ENCODE measurements at places on chromosomes 11 and 22.
A peak's percentile ranks its signal among the peaks of the same experiment; 100 is the strongest.

DNA sequence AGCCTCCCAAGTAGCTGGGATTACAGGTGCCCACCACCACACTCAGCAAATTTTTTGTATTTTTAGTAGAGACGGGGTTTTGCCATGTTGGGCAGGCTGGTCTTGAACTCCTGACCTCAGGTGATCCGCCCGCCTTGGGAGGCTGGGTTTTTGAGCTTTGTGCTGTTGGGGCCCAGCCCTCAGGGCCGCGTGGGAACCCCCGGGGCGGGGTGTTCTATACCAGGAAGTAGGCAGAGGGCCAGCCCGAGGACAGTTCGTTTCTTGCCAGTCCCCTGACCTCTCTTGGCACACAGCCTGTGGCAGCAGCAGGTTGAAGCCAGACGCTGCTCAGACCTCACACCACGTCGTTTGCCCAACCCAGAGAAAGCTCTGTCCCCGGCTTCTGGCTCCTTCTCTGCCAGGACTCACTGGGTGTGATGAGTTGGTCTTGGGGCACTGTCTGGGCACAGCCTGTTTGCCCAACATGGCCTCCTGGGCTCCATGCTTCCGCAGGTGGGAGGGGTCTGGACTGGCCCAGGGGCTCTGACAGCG, 24.9 kb upstream of the CHKA start:
- DNase-seq = no peak

DNA sequence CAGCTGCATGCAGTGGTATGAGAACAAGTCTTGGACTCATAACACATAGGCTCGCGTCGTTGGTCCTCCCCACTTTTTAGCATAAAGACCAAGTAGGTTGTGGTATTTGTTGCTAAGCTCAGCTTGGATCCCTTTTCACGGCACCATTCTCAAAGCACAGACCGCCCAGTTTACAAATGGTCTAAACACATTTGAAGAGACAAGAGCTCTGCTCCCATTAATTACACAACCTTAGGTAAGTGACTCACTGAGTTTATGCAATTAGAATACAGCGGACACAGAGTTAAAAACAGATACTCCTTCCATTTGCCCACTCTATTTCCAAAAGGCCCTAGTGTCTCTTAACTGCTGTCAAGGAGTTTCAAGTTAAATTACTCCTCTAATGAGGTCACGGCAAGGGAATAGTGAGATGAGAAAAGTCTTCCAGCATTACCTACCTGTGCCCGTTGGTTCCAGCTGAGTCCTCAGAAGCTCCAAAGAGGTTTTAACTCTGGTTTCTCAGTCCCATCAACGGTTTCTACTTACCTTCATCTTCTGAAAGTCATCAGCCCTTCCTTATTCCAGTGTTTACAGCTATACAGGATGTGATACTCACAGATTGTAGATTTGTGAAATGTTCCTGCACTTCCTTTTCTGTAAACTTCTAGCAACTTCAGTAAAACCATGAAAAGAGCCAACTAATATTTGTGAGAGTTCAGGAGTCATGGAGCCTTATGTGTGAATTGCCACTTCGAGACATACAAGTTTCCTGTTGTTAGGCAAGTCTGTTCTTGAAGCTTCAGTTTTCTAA, at the start of gene MS4A6A:
Gene MS4A6A (minus strand): TSS at position 543 of the 790 bp plus-strand sequence. CDS start 1,356 bp downstream, outside the sequence.
- no peak for DNase-seq

DNA sequence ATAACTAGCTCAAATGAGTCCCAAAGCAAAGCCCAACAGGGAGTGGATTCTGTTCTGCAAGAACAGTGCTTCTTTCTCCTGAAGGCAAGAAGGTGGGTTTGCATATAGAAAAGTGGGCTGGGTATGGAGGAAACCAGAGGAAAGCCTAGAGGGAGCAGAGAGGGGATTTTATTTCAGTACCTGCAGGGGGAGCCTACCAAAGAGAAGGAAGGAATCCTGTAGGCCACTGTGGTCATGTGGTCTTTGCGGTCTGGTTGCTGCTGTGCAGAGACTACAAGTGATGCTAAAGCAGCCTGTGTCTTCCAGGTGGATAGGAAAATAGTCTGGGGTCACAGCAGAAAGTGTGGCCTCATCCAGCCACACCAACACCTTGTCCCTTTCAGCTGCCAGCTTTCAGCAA, 33.2 kb upstream of the ZBTB16 start:
- peak; percentile 14 for DNase-seq

GRCh38 chr11:122478986-122479385, 176.5 kb upstream of the UBASH3B start:
- no peak for DNase-seq

DNA sequence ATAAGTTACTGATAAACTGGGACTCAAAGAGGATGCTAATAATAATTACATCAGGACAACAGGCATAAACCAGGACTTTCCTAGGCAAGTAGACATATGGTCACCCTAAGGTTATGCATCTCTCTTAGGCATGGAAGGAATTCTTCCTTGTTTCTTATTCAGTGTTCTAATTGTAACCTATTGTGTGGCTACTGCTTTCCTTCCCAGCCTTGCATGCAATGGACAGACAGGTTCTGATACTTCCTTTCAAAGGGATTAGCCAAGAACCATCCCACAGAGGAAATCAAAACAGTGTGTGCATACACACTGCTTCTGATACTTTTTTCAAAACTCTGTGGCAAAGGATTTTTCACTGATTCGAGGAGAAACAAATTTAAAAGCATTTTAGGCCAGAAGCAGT, 48.3 kb downstream of the RRAS2 start:
- DNase-seq = no peak

GRCh38 chr11:27438595-27438981, 34.0 kb downstream of the LGR4 start:
- DNase-seq = no peak

DNA sequence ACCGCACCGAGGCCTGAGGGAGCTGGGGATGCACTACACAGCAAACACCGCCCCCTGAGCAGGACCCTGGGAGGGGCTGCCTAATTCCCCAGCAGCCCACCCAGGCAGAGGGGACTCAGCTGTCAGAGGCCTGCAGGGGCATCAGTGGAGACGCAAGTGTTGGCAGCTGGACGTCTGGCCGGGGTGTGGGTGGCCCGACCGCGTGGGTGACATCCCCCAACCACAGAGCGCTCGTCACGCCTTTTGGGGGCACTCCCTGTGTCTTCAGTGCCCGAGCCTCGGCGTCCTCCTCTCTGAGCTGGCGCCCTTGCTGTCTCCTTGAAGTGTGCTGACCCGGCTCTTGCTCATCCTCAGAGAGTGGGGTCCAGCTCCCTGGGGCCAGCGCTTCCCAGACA, 150.2 kb downstream of the BRD1 start:
- DNase-seq = no peak

DNA sequence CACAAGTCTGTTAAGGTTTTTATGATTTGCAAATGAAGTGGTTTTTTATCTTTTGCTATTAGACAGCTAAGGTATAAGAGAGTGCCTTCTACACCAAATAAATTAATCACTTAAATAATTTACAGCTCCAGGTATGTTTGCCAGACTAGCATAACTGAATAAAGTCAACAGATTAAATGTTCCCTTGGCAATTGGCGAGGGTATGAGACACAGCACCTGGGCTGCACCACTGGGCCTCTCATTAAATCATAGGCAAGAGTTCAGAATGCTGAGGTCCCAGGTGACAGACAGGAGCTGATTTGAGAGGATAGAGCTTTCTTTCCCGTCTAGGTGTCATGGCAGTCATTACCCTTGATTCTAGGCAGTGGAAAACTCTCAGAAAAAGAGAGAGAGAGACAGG, 62.6 kb upstream of the WT1 start:
- DNase-seq = no peak

DNA sequence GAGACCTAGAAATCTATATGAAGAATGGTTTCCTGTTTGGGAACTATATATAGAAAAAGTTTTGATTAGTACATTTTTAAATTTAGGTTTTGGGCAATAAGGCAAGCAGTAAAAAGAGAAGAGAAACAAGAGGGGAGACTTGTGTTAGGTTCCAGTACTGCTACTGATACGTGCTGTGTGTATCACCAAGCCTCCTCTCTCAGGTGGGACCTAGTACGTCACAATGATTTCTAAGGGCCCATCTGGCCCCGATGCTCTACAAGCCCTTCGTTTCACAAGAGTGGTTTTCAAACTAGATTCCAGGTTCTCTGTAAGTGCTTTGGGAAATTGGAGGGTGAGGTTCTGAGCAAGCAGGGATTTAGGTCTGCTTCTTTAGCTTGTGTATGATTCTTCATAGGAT, 39.2 kb downstream of the USP35 start:
- no peak for DNase-seq

DNA sequence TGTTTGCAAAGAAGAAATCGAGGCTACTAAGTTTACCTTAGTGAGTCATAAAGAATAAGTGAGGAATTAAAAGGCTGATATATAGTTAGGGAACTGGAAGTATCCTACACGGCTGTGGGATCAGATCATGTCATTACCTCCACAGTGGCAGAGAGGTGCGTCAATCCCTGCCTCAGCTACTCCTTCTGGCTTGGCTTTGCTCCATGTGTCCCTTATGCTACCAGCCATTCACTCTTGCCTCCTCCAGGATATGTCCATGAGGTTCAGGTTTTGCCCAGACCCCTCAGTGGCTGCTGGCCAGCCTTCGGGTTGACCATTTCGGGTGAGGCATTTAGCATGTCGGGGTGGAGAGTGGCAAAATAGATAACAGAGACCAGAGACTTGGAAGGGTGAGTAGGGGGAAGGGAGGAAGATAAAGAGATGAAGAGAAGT, 153.4 kb downstream of the LDLRAD3 start:
- DNase-seq = no peak

- no peak for DNase-seq
These were observed 61.6 kb downstream of the C11orf65 start for GRCh38 chr11:108405706-108406105.

DNA sequence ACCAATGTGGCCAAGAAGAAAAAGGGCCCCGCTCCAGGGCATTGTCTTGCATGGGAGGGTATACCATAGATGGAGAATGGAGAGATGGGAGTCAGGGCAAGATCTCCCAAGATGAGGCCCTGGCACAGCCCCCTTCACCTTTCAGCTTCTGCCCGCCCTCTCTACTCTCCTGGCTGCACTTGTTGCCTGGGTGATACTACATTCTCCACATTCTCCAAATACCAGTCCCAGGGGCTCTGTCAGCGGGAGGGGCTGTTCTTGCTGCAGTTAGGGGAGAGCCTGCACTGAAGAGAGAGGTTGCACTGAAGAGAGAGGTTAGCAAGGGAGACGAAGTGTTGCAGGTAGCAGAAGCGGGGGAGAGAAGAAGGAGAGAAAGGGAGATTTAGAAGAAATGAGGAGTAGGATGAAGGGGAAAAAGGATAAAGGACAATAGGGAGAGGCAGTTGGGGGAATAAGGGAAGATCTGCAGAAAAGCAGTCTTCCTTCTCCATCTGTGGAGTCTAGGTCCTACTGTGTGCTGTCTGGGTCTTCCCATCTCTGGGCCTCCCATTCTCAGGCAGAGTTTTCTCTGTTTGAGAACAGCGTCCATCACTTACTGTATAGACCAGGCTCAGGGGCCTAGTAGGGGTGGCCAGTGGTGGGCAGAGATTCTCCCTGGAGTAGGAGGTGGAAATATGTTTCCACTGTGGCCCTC, 8.0 kb downstream of the PHLDB1 start:
- DNase-seq = no peak

- DNase-seq = no peak
These were observed 25.4 kb downstream of the MOB2 start for GRCh38 chr11:1460986-1461825.

DNA sequence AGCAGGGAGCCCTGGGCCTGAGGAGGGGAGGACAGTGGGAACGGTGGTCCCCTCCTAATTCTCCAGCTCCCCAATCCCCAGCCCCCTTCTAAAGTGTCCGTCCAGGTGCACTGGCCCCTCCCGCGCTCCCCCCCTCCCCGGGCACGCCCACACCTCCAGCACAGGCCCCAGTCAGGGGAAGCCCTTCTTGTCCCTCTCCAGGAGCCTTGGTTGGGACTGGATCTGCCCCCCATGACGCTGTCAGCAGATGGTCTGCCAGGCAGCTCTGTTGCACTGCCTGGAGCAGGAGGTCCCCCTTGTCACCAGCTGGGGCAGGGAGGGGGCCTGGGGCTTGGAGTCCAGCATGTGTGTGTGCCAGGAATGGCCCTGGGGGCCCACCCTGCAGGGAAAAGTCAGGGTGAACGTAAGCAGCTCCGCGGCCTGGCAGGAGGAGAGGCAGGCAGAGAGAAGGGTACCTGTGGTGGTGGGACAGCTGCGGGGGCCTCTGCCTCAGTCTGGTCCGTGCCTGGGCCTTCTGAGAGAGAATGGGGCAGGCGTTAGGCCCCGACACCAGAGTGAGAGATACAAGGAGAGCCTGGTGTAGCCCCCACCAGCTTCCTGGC, 1.6 kb downstream of the IRF7 start:
- no peak for DNase-seq

- no peak for DNase-seq
These were observed 13.6 kb upstream of the OR51S1 start for GRCh38 chr11:4862447-4863236.

DNA sequence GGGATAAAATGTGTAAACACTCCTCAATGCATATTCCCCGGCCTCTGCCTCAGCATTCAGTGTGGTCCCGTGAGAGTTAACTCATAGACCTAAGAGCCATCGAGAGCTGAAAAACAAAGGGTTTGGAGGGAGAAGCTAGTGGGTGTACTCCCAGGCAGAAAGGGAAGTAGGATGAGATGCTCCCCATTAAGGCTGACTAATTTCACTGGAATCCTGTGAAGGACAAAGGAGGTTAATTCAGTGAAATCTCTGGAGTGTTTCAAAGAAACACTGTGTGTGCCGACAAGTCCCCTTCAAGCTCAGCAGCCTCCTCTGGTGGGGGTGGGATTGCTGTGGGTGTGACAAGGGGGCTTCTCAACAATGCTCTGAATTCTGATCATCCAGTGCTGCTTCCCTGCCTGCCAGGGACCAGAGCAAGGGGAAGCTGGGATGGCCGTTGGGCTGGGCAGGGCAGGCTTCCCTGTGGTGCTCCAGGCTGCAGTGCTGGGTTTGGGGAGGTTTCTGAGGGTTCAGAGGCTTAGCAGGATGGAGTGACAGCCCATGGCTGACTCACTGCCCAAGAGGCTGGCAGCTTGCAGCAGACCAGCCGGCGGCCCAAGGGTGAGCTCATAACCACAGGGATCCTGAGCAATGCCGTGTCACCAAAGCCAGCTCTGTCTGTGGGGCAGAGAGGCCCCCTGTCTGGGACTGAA, 61.4 kb upstream of the BMAL1 start:
- DNase-seq = no peak

- no peak for DNase-seq
These were observed 181.1 kb downstream of the MIAT start for GRCh38 chr22:26838471-26838825.

DNA sequence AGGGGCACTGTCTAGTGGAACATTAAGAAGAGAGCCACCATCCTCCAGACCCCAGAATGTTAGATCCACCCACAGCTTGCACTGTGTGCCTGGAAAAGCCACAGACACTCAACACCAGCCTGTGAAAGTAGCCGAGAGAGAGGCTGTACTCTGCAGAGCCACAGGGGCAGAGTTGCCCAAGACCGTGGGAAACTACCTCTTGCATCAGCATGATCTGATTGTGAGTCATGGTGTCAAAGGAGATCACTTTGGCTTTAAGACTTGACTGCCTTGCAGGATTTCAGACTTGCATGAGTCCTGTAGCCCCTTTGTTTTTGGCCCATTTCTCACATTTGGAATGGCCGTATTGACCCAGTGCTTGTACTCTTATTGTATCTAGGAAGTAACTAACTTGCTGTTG, 115.9 kb upstream of the CCDC179 start:
- DNase-seq = no peak

Data from CD4-positive, alpha-beta T cell treated with Interleukin-4 for 4 hours (primary cell).